ENCODE measurements at places on chromosomes 5 and 9.

DNA sequence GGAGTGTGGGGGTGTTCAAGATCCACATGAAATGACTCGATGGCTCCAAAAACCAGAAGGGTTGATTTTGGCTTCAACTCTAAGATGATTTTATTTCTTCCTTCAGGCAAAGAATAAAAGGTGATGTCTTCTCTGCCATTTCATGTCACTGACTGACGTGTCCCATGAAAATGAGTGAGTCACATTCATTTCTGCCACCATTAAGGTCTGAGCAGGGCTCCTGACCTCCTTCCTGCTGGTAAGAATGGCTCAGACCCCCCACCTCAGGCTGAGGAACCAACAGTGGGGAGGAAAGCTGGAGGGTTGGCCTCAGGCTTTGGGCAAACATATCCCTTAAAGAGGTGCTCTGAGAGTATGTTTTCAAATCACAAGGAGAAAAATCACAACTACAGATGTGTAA is 53.9 kb upstream of the ZNF354A start:
- no peak for DNase-seq

GRCh38 chr9:2153630-2154217 is 138.6 kb downstream of the SMARCA2 start:
- no peak for DNase-seq

DNA sequence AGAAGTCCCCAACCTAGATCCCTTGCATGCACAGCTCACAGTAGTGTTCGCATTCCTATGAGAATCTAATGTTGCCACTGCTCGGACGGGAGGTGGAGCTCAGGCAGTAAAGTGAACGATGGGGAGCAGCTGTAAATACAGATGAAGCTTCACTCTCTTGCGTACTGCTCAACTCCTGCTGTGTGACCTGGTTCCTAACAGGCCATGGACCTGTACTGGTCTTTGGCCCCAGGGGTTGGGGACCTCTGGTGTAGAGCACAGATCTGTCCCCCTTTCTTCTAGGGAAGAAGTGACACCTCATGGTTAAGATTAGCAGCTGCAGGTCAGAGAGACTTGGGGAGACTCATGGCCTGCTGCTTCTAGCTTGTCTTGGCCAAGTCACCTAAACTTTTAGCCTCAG is 7.1 kb downstream of the ARHGEF28 start:
- no peak for DNase-seq

DNA sequence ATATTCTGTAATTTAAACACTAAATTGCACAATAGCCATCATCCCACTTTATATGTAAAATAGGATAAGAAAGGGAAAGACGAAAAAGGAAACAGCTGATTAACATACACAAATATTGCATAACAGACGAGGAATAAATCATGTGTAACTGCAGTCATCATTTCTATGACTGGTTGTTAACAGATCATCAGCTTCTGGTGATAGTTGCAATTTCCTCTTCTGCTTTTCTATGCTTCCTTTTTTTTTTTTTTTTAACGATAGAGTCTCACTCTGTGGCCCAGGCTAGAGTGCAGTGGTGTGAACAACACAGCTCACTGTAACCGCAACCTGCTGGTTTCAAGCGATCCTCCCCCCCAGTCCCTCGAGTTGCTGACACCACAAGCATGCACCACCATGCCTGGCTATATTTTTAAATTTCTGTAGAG is 22.5 kb upstream of the JAKMIP2 start:
- DNase-seq = peak; percentile 27

- DNase-seq = peak; percentile 59
These were observed 530 bp downstream of the RAPGEF1 start for GRCh38 chr9:131739133-131739958.

GRCh38 chr5:6732634-6733410 is 19.6 kb downstream of the TENT4A start:
- DNase-seq = no peak

DNA sequence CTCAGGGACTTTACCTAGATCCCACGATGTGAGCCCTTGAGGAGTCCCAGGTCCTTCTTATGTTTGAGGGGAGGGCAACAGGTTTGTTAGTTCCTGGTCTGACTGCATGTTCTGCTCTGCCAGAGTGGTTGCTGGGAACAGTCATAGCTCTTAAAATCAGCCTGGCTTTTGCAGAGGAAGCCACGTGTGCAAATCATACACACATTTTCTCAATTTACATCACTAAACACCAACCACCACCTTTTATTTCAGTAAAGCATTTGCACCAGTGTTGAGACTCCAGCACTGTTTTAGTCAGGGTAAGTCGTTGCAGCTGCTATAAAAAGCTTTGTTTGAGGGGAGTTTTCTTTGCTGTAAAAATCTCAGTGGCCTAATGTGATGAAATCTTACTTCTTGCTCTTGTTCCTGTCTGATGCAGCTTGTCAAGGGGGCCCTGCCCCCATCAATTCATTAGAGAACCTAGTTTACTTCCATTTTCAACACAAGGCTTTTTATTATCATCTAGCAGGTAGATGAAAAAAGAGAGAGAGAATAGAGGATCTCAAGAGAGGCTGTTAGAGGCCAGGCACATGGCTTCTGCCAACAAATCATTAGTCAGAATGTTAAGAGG is 70.3 kb upstream of the VCAN start:
- no peak for DNase-seq

DNA sequence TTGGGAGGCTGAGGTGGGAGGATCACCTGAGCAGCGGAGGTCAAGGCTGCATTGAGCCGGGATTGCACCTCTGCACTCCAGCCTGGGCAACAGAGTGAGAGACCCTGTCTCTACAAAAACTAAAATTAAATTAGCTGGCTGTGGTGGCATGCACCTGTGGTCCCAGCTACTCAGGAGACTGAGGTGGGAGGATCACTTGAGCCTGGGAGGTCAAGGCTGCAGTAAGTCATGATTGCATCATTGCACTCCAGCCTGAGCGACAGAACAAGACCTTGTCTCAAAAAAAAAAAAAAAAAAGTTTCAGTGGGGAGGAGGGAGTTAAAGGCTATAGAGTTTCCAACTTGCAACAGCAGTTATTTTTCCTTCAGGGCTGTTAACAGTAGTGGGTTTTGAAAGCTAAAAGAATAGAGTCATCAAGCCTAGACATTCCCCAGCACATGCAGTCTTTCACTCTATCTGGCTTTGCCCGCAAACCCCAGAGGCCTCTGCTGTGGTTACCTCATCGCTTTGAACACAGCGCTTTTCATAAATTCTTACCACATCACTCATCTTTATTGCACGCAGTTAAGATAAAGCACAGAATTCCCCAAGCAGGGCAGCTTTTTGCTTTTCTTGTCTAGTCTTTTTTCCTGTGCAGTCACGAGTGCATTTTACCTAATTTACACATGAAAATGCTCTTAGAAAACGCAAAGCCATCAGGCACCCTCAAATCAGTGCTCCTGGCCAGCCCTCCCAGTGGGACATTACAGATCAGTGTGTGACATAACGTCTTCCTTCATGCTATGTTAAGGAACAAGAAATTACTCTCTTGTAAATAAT is 8.7 kb upstream of the SLC2A8 start:
- peak; percentile 88 for DNase-seq

DNA sequence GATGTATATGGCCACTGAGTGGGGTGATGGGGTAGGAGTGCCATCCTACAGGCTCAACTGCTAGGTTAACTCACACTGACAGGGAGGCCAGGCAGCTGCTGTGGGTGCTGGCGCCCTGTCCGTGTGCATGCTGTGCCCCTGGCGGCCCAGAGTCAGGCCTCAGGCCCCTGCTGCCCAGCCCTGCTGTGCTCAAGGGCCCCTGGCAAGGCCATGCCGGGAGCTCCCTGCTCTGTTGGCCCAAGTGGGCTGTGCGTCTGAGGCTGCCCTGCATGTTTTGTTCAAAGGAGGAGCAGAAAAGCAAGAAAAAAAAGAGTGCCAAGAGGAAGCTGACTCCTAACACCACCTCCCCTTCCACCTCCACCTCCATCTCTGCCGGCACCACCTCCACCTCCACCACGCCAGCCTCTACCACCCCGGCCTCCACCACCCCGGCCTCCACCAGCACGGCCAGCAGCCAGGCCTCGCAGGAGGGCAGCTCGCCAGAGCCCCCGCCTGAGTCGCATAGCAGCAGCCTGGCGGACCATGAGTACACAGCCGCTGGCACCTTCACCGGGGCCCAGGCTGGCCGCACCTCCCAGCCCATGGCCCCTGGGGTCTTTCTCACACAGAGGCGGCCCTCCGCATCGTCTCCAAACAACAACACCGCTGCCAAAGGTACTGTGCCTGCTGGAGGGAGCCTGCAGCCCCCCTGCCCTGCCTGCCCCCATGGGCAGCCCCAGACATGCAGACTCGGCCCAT is 100.1 kb downstream of the PHF2 start:
- DNase-seq = no peak
